ENCODE measurements at places on chromosomes 12 and 14.
A peak's percentile ranks its signal among the peaks of the same experiment; 100 is the strongest.

- no peak for DNase-seq
Observed at GRCh38 chr12:14238221-14238792, 127.2 kb upstream of the ATF7IP start.

DNA sequence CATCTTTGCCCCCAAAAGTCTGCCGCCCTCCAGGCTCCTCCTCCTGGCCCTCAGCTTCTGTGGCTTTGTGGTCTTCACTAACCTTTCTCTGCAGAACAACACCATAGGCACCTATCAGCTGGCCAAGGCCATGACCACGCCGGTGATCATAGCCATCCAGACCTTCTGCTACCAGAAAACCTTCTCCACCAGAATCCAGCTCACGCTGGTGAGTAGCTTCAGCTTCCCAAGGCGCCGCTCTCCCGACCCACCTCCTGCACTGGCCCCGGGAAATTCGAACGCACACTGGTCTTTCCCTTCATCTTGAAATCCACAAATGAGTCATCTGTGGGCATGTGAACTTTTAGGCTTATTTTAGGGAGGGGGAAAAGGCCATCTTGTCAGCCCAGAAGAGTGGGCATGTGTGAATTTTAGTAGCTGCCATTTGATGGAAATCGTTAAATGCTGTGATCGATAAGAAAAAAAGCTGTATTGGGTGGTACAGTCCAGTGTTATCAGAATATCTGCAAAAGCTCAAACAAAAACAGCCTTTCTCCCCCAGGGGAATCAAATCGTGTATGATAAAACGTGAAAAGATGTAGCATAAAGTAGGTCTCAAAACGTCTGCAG lies 700 bp downstream of the SLC35E3 start:
- DNase-seq, result peak; percentile 67

GRCh38 chr14:72636094-72636493 lies 257.8 kb downstream of the DPF3 start:
- no peak for DNase-seq

DNA sequence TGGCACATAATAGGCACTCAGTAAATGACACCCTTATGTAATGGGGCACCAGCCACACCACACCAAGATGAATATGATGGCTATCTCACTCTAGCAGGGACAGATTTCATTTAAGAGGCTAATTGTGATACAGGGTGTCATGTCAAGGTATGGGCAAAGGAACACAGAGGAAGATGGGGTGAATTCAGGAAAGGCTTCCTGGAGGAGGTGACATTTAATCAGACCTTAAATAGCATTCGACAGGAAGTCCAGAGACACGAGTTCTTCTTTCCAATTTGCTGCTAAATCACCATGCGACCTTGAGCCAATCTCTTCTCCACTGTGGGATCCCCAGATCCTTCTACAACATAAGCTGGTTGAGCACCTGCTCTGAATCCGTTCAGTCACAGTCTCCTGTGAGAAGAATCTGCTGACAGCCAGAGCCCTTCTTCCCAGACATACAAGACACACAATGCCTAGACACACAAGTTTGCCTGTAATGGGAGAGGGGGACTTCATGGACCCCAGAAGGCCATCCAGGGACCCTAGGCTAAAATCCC lies 1.5 kb upstream of the DTX1 start:
- no peak for DNase-seq

DNA sequence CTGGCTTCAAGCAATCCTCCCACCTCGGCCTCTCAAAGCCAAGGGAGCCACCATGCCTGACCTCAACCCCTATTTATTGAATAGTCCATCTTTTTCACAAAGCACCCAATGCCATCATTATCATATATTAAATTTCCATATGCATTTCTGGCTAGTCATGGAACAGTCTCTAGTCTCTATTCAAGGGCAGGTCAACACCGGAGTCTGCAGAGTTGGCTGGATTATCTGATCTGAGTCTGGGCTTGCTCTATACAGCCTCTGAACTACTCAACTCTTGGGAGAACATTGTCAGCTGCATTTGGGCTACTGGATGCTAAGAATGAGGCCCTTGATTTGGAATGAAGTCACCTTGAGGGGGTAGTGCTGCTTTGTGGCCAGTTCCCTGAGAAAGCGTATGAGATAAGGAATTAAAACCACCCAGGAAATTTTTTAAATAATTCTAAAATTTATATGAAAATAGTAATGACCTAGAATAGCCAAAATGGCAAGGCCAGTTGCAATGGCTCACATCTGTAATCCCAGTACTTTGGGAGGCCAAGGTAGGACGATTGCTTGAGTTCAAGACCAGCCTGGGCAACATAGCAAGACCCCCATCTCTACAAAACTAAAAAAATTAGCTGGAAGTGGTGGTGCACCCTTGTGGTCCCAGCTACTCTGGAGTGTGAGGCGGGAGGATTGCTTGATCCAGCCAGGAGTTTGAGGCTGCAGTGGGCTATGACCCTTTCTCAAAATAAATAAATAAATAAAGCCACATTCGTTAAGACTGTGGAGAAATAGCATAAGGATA lies 6.9 kb upstream of the NAA25 start:
- no peak for DNase-seq

GRCh38 chr12:47097276-47097896 lies 17.6 kb upstream of the AMIGO2 start:
- DNase-seq, result no peak

DNA sequence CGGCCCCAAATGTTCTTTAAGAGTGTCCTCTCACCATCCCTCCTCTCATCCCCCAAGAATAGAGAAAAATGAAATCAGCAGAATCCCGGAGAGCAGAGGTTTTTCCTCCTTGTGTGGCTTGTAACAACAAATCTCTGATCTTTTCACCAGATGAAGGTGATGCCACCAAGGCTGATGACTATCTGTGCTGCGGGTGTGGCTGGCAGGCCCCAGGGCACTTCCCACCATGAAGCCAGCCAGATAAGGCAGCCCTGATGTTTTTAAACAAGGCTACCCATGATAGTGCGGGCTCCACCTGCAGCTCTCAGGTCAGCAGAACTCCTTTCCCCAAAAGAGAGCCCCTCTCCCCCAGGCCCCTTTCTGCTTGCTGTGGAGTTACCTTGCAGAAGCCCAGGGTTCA lies 58.0 kb upstream of the PARP11 start:
- DNase-seq, result no peak

GRCh38 chr14:39015360-39015961 lies 87.6 kb downstream of the SEC23A start:
- no peak for DNase-seq

Data from Peyer's patch (tissue), 4 donors.